ENCODE measurements at places on chromosomes 7 and 10. TPM values are rescaled to one million over a fixed set of nuclear protein-coding genes. Genes with fewer than 3 reads are reported as not detected.

The KNDC1 gene
- total RNA-seq = 0.85 TPM

The STAMBPL1 gene
- total RNA-seq = 55.2 TPM

The DENND2A gene
- 0.96 TPM for total RNA-seq

The SPDYE1 gene
- not detected for total RNA-seq

The PRSS37 gene
- total RNA-seq = not detected

The KLF14 gene
- under 0.01 TPM for total RNA-seq

The TAS2R41 gene
- total RNA-seq = not detected

The DPYSL4 gene
- total RNA-seq = 7.6 TPM

The CRHR2 gene
- total RNA-seq = not detected

The CNTNAP2 gene
- total RNA-seq = not detected

The GRID1 gene
- not detected for total RNA-seq

The GNAT3 gene
- total RNA-seq = 0.28 TPM

The BTBD16 gene
- under 0.01 TPM for total RNA-seq

The FAM180A gene
- 3.1 TPM for total RNA-seq

The TEX36 gene
- total RNA-seq = not detected

The CASTOR2 gene
- 16.9 TPM for total RNA-seq

The FAS gene
- total RNA-seq = 79.2 TPM

The YKT6 gene
- 78.6 TPM for total RNA-seq

The NPTX2 gene
- 5.4 TPM for total RNA-seq

The OR2A42 gene
- total RNA-seq = not detected

The PIK3AP1 gene
- 0.85 TPM for total RNA-seq

The PIP gene
- 0.38 TPM for total RNA-seq

The CALML3 gene
- not detected for total RNA-seq

The PRXL2A gene
- 26.5 TPM for total RNA-seq

The CUBN gene
- 0.77 TPM for total RNA-seq
